Karpas-422 (cell line): ENCODE measurements at places on chromosomes 1 and 21. TPM values are rescaled to one million over a fixed set of nuclear protein-coding genes. Genes with fewer than 3 reads are reported as not detected.

GRCh38 chr1:34851431-34852105, 8.0 kb downstream of the SMIM12 start:
- no peak for DNase-seq
- peaks cover 3% of the 10 kb centered on the region; the same call in 1 of the 2 replicates for H3K36me3 ChIP-seq
- H3K27me3 ChIP-seq: no peaks in the 10 kb centered on the region
- no peak overlapping the region for H3K4me3 ChIP-seq

DNA sequence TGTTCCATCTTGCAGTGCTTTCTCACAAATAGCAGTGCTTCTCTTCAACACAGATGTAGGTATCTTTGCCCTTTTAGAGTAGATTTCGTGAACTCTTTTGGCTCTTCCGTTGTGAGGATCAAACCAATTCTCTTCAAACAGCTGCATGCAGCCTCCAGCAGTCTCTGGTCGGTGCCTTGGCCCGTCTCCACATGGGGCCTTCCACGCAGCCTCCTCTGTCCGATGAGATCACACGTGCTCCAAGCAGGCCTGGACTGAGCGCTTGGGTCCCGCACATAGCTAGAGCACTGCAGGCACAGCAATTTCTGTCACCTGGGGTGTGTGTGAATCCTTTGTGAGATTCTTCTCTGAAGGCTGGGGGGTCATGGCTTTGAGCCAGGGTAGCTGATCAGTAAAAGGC, 82.8 kb upstream of the KCNE2 start:
- H3K27ac ChIP-seq: no peak overlapping the region
- H3K4me1 ChIP-seq: no peaks in the 10 kb centered on the region
- no peaks in the 10 kb centered on the region for H3K27me3 ChIP-seq
- H3K4me3 ChIP-seq: no peak overlapping the region

DNA sequence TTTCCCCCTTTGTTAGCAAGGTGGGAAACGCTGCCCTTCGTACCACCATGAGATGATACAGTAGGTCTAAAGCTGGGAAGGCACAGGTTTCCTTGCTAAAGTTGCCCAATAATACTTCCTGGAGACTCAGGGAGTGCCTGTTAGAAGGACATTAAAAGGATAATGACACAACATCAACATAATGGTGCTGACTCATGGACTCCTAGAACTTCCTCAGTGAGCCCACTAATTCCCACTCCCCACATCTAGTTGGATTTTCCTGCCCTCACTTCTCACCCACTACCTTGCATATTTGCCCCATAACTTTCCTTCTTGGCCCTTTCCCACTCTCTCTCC, 17.5 kb downstream of the CFAP45 start:
- H3K27ac ChIP-seq: no peak overlapping the region
- no peak for DNase-seq
- H3K36me3 ChIP-seq: no peaks in the 10 kb centered on the region
- H3K4me3 ChIP-seq: no peak overlapping the region
- peaks cover 7% of the 10 kb centered on the region for H3K4me1 ChIP-seq

DNA sequence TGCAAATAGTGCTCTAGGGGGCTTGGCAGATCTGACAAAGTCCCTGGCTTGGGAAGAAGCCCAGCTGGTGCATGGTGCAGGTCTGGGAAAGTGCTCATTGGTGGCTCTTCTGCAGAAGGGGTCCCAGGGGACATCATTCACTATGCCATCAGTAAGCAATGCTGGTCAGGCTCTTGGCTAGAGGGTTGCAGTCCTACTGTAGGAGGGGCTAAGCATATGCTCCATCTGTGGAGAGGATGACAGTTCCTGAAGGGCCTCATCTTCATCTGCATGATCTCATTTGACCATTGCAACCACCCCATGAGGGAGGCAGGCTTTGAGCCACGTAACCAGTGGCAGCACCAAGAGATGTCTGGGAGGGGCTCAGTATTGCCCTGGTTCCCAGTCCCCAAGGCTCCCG, 31.5 kb upstream of the VASH2 start:
- H3K4me3 ChIP-seq: no peak overlapping the region
- no peaks in the 10 kb centered on the region for H3K36me3 ChIP-seq
- no peak overlapping the region for H3K27ac ChIP-seq
- no peak for DNase-seq
- no peaks in the 10 kb centered on the region for H3K27me3 ChIP-seq
- peaks cover 7% of the 10 kb centered on the region for H3K4me1 ChIP-seq

DNA sequence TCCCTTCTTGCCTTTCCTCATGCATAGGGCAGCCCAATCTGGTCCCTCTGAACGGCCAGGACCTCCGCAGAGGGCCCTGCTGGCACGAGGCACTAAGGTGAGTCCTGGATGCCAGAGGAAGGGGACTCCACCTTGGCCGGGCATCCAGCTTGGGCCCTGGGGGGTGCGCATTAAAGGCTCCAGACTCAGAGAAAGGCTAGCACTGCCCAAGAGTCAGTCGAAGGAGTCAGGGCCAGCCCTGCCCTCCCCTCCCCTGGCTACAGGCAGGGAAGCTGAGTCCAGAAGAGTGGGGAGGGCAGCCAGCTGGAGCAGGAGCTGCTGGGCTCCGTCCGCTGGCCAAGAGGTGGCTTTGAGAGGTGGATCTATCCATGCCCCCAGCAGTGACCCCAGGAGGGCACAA, 2.8 kb upstream of the EFNA4 start:
- no peak overlapping the region for H3K4me3 ChIP-seq
- no peak overlapping the region for H3K27ac ChIP-seq
- no peak for DNase-seq
- H3K4me1 ChIP-seq: peaks cover 32% of the 10 kb centered on the region
- H3K27me3 ChIP-seq: no peaks in the 10 kb centered on the region

DNA sequence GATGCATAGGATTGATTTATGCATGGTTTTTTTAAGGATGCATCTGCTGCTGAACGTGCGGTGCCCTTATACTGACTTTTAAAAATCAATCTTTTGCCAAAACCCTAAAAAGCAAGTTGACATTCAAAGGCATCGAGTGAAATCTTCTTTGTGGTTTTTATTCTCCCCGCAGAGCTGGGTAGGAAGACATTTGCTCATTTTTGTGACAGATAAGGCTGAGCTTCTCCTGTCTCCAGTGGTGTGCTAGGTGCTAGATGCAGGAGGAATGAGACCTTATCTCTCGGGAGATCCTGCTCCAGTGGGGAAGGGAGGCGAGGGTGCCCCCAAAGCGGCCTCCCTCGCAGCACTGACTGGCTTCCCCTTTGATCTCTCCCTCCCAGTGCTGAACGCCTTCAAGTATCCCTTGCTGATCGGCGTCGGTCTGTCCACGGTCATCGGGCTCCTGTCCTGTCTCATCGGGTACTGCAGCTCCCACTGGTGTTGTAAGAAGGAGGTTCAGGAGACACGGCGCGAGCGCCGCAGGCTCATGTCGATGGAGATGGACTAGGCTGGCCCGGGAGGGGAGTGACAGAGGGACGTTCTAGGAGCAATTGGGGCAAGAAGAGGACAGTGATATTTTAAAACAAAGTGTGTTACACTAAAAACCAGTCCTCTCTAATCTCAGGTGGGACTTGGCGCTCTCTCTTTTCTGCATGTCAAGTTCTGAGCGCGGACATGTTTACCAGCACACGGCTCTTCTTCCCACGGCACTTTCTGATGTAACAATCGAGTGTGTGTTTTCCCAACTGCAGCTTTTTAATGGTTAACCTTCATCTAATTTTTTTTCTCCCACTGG, 14.9 kb upstream of the CD101 start:
- no peaks in the 10 kb centered on the region for H3K36me3 ChIP-seq
- no peak overlapping the region for H3K27ac ChIP-seq
- DNase-seq: no peak
- H3K27me3 ChIP-seq: no peaks in the 10 kb centered on the region

DNA sequence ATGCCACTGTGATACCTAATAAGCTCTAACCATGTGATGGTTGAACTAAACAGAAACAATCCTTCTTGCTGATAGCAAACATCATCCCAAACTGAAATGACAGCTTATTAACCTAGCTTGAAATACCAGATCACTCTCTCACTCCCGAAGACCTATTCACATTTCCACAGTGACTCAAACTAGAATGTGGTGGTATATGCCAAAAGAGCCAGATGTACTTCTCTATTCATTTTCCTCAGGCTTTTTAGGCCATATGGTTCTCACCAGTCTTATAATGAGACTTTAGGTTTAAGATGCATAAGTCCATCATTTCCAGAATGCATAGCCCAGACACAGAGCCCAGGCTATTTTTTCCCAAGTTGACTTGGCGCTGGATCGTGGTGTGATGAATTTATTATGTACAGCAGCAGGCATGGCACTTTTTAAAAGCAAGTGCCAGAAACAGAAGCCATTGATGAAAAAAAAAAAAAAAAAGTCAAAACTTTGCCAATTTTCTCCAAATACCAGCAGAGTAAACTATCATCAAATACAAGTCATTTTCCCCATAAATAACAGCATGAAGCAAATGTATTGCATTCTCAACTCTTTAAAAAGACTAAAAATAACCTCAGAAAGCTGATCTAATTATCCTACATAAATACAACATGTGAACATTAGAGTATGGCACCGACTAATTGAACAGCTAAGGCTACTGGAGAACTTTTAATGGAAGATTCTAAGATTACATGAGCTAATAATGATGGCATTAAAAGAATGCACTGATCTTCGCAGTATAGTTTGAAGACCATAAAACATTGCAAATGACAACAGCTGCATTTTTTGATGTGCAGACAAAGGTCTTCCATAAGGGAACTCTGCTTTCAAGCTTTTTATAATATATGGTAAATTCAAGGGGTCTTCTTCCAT, 365.4 kb downstream of the LRRIQ3 start:
- H3K4me1 ChIP-seq: no peaks in the 10 kb centered on the region
- H3K27ac ChIP-seq: no peak overlapping the region
- H3K27me3 ChIP-seq: no peaks in the 10 kb centered on the region
- H3K4me3 ChIP-seq: no peak overlapping the region
- no peaks in the 10 kb centered on the region for H3K36me3 ChIP-seq
- no peak for DNase-seq

GRCh38 chr1:91582431-91582921, 81.8 kb downstream of the CDC7 start:
- H3K4me3 ChIP-seq: no peak overlapping the region
- no peaks in the 10 kb centered on the region for H3K27me3 ChIP-seq
- no peak for DNase-seq
- no peaks in the 10 kb centered on the region for H3K36me3 ChIP-seq
- H3K27ac ChIP-seq: no peak overlapping the region

- H3K4me1 ChIP-seq: no peaks in the 10 kb centered on the region
- H3K27ac ChIP-seq: no peak overlapping the region
- DNase-seq: no peak
- H3K27me3 ChIP-seq: no peaks in the 10 kb centered on the region
- no peak overlapping the region for H3K4me3 ChIP-seq
- no peaks in the 10 kb centered on the region for H3K36me3 ChIP-seq
Observed at GRCh38 chr1:75126611-75127101, 7.5 kb upstream of the LHX8 start.

GRCh38 chr1:186799689-186800054, 29.1 kb upstream of the PLA2G4A start:
- DNase-seq: peak; percentile 38
- H3K36me3 ChIP-seq: no peaks in the 10 kb centered on the region
- no peak overlapping the region for H3K4me3 ChIP-seq

DNA sequence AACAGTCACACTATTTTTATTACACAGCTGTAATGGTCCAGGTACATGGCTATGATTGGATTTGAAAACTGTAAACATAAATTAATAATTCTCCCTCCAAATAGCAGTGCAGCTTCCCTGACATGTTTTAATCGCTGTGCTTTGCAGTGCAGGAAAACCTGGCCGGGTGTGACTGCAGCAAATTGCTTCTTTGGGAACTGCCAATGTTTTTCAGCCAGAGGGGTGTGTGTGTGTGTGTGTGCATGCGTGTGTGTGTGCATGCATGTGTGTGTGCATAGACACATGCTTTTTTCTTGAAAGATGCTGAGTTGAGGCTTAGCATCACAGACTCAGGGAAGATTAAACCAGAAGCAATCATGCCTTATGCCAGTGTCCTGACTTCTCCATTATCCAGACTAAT, 231.2 kb downstream of the PRDM2 start:
- no peaks in the 10 kb centered on the region for H3K36me3 ChIP-seq
- no peak overlapping the region for H3K27ac ChIP-seq
- no peaks in the 10 kb centered on the region for H3K27me3 ChIP-seq
- no peak for DNase-seq

DNA sequence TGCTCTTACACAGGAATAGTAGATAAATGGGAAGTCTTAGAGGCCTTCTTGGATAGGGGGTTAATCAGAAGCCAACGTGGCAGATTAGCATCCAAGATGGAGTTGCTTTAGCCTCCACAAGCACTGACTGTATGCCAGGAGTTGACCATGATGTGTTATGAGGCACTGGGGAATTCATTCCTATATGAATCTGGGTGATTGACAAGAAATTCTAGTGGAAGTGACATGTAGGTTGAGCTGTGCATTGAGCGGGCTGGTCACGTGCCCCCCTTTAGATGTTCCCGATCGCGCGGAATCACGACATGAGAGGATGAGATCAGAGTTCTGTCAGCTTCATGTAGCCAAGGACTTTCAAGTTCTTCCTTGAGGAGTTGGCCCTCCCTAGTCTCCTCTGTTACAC, 31.7 kb downstream of the GALNT2 start:
- no peaks in the 10 kb centered on the region for H3K4me1 ChIP-seq
- no peak for DNase-seq
- H3K27ac ChIP-seq: no peak overlapping the region
- H3K27me3 ChIP-seq: no peaks in the 10 kb centered on the region
- H3K4me3 ChIP-seq: no peak overlapping the region

GRCh38 chr1:62159940-62160348, 34.7 kb upstream of the L1TD1 start:
- H3K36me3 ChIP-seq: no peaks in the 10 kb centered on the region
- no peaks in the 10 kb centered on the region for H3K27me3 ChIP-seq
- H3K4me3 ChIP-seq: no peak overlapping the region
- no peak for DNase-seq
- no peaks in the 10 kb centered on the region for H3K4me1 ChIP-seq

GRCh38 chr1:247845693-247846017, 4.0 kb upstream of the OR11L1 start:
- no peak for DNase-seq
- H3K36me3 ChIP-seq: no peaks in the 10 kb centered on the region
- H3K4me1 ChIP-seq: no peaks in the 10 kb centered on the region
- no peaks in the 10 kb centered on the region for H3K27me3 ChIP-seq
- no peak overlapping the region for H3K27ac ChIP-seq

- no peak overlapping the region for H3K27ac ChIP-seq
- no peak for DNase-seq
- no peaks in the 10 kb centered on the region for H3K27me3 ChIP-seq
- no peaks in the 10 kb centered on the region for H3K36me3 ChIP-seq
- no peak overlapping the region for H3K4me3 ChIP-seq
Observed at GRCh38 chr1:202250982-202251381, 57.4 kb downstream of the LGR6 start.

GRCh38 chr21:14492931-14493330, 53.2 kb downstream of the SAMSN1 start:
- no peaks in the 10 kb centered on the region for H3K27me3 ChIP-seq
- H3K36me3 ChIP-seq: no peaks in the 10 kb centered on the region
- H3K27ac ChIP-seq: no peak overlapping the region
- no peak for DNase-seq
- H3K4me3 ChIP-seq: no peak overlapping the region

- no peaks in the 10 kb centered on the region for H3K27me3 ChIP-seq
- H3K4me3 ChIP-seq: no peak overlapping the region
- H3K27ac ChIP-seq: no peak overlapping the region
- no peak for DNase-seq
- peaks cover 9% of the 10 kb centered on the region for H3K36me3 ChIP-seq
Observed at GRCh38 chr1:26119892-26120608, 8.4 kb downstream of the PDIK1L start.

- H3K4me1 ChIP-seq: peaks cover 6% of the 10 kb centered on the region
- no peak for DNase-seq
- 0 out of 2 replicates have a peak, but pooled peaks cover 4% of the 10 kb centered on the region for H3K36me3 ChIP-seq
- H3K4me3 ChIP-seq: no peak overlapping the region
- no peaks in the 10 kb centered on the region for H3K27me3 ChIP-seq
- no peak overlapping the region for H3K27ac ChIP-seq
Observed at GRCh38 chr1:89711140-89711778, 78.3 kb downstream of the LRRC8C start.

CDA gene
- not detected in 2 replicates for total RNA-seq

INSRR gene
- total RNA-seq: not detected in 2 replicates

LCK gene
- total RNA-seq: 12.0 and 26.1 TPM in 2 replicates

BSND gene
- not detected in 2 replicates for total RNA-seq

CACNA1S gene
- total RNA-seq: not detected in 2 replicates
